ENCODE measurements at places on chromosomes 1 and 21.

- no peak for DNase-seq
These were observed 49.4 kb upstream of the DESI2 start for GRCh38 chr1:244603498-244603897.

- no peak for DNase-seq
These were observed 4.3 kb upstream of the SERBP1 start for GRCh38 chr1:67434491-67434890.

- DNase-seq, result no peak
These were observed 732 bp downstream of the GREM2 start for GRCh38 chr1:240611228-240611618.

DNA sequence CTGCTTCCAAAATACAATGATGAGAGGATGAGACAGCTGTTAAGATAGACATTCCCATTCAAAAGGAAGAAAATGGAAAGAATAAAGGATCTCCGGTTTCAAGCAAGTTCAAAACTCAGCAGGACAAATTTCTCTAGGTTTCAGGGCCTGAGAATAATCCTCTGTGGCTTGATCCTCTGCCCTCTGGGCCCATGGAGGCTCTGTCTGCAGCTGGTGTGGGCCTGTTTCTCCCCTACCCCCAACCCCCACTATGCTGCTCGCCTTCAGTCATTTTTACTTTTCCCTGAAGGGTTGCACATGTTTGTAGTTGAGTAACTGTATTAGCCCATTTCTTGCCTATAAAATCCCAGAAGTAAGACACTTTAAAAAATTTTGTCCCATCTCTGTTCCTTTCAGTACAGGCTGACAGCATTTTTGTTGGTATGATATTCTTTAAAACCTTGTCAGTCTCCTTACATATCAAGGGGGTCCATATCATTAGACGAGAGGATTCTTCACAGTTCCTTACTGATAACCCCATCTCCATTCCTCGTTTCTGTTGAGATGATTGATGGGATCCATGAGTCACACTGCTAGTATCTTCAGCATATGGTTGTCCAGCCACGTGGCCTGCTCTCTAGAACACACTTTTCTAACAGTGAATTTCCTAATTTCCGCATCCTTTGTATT is 10.5 kb downstream of the ZMYM4 start:
- no peak for DNase-seq

GRCh38 chr1:36591278-36591677 is 108.6 kb upstream of the CSF3R start:
- no peak for DNase-seq

All from GM12864 (cell line).